ENCODE measurements at places on chromosomes 11 and 22. TPM values are rescaled to one million over a fixed set of nuclear protein-coding genes. Genes with fewer than 3 reads are reported as not detected.

The PLAAT4 gene
- total RNA-seq = 19.0 TPM

The CNGA4 gene
- 0.23 TPM for total RNA-seq

The FGF4 gene
- not detected for total RNA-seq

The SAA1 gene
- not detected for total RNA-seq

Measured in metanephros (tissue), 2 donors.